Tibial artery (tissue), 4 donors: ENCODE measurements at places on chromosomes 1 and 21.

DNA sequence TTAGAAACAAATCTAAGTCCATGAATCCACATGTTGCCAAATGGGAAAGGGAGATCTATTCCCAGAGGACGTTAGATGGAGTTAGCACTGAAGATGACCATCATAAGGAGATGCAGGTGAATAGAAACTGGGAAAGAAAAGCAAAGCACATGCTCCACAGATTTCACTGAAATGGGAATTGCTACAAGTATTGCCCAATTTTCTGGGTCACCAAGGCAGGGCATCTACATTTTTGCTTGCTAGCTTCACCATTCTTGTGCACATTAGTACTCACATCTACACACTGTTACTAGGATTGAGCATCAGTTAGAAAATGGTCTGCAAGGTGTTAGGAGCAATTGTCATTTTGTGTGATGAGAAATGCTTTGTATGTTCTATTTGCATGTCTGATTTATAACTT, 99.1 kb downstream of the JAK1 start:
- no peaks in the 10 kb centered on the region for H3K4me1 ChIP-seq
- H3K36me3 ChIP-seq = peaks cover 49% of the 10 kb centered on the region
- no peak for DNase-seq
- H3K27me3 ChIP-seq = no peaks in the 10 kb centered on the region
- no peak overlapping the region for H3K27ac ChIP-seq

DNA sequence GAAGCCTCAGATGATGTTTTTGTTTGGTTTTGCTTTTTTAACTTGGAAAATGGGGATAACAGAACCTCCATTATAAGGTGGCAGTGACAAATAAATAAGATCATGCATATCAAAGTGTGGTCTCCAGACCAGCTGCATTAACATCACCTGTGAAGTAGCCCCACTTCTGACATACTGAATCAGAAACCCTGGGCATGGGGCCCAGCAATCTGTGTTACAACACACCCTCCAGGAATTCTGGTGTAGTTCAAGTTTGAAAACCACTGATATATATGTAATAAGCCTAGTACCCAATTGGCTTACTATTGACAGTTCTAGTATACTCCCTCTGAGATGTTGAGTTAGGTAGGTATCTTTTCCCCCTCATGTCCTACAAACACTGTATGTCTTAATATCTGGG, 24.1 kb upstream of the RNF19B start:
- no peaks in the 10 kb centered on the region for H3K27me3 ChIP-seq
- no peak overlapping the region for H3K4me3 ChIP-seq
- peak; percentile 27 for DNase-seq
- peak overlapping the region; percentile 82 for H3K27ac ChIP-seq
- H3K36me3 ChIP-seq = no peaks in the 10 kb centered on the region

DNA sequence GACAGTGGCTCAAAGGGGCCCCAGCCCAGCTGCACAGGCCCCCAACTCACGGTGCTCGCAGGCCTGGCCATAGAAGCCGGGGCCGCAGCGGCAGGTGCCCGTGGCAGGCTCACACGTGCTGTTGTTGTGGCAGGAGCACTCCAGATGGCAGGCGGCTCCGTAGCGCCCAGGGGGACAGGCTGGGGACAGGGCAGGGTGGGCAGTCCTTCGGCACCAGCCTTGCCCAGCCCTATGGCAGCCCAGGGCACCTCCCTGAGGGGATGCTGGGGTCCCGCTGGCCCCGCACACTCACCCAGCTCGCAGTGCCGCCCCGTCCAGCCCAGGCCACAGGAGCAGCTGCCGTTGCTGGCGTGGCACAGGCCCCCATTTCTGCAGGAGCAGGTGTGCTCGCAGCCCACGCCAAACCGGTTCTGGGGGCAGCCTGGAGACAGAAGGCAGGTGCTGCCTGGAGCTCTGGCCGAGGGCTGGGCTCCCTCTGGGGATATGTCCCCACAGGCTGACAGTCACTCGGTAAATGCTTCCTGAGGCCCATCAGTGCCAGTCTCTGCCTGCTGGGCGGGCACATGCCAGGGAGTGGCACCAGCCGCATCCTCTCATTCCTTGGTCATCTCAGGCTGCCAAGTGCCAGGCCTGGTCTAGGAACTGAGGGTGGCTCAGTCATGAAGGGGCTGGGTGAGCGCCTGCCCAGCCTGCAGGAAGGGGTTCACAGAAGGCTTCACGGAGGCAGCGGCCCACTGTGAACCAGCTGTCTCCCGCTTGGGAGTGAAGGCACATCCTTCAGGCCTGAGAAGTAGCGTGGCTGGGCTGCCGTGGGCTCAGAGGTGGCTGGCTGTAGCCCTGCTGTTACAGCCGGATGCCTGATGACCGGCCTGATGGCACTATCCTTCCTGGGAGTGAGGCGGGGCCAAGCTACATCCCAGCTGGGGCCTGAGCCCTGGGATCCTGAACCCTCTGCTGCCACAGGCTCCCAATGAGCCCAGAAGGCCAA, 40.1 kb downstream of the ARHGEF16 start:
- H3K27me3 ChIP-seq = no peaks in the 10 kb centered on the region
- no peak overlapping the region for H3K27ac ChIP-seq
- peaks cover 3% of the 10 kb centered on the region for H3K4me1 ChIP-seq
- no peak for DNase-seq
- H3K4me3 ChIP-seq = no peak overlapping the region
- H3K36me3 ChIP-seq = peaks cover 7% of the 10 kb centered on the region

DNA sequence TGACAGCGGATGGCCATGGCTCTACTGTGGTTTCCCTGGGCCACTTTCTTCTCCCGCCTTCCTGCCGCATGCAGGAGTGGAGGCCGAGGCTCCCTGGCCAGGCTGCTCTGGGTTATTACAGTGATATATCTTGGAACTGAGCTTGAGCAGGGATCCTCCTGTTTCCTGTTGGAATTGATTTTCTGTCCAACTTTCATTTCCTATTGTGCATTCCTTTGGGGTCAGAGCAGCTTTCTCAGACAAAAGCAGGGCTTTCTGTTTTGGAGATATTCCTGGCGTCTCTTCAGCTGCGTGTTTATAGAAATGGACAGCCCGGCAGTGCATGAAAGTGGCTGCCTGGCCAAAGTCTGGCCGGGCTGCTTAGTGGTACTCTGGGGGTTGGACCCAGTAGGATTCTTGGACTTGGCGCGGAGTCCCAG, 146.4 kb downstream of the KIF26B start:
- no peak overlapping the region for H3K4me3 ChIP-seq
- H3K4me1 ChIP-seq = no peaks in the 10 kb centered on the region
- H3K27ac ChIP-seq = no peak overlapping the region

DNA sequence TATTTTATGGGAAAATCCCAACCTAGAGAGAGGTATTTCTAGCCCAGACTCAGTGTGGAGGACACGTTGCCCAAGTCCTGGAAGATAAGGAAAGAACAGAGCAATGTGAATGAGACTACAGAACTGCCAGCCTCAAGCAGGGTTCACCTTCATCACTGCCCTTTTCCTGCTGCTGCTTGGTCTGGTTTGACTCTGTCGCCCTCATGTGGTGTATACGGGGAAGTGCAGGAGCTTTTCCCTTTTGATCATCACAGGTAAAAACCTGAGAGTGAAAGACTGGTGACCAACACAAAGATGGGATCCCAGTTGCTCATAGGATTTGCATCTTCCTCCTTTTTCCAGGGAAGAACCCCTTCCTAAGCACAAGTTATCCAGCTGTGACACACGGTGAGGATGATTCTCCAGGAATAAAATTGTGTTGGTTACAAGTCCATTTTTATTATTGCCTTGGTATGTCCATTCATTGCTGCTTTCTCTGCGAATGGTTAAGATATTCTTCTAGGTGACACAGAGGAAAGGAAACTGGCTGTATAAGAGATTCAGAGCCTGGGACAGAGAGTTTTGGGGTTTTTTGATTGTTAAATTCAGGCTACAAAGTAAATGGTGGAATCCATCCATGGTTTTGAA, 89.5 kb upstream of the CD53 start:
- H3K4me1 ChIP-seq = no peaks in the 10 kb centered on the region
- H3K4me3 ChIP-seq = no peak overlapping the region
- no peak overlapping the region for H3K27ac ChIP-seq
- H3K27me3 ChIP-seq = no peaks in the 10 kb centered on the region
